ENCODE measurements at places on chromosomes 2 and 18. TPM values are rescaled to one million over a fixed set of nuclear protein-coding genes. Genes with fewer than 3 reads are reported as not detected.

Gene SCYGR6
- polyA plus RNA-seq: not detected

Gene C2orf81
- polyA plus RNA-seq: not detected

Gene DOK6
- polyA plus RNA-seq: 3.2 TPM

Gene QPCT
- polyA plus RNA-seq: 21.5 TPM

Gene CFAP53
- 0.11 TPM for polyA plus RNA-seq

Measured in muscle of arm (tissue), 14 donors.